ENCODE measurements at places on chromosomes 4 and X.
A peak's percentile ranks its signal among the peaks of the same experiment; 100 is the strongest.

GRCh38 chr4:77159806-77160205, 2.8 kb downstream of the CCNG2 start:
- no peak for DNase-seq

DNA sequence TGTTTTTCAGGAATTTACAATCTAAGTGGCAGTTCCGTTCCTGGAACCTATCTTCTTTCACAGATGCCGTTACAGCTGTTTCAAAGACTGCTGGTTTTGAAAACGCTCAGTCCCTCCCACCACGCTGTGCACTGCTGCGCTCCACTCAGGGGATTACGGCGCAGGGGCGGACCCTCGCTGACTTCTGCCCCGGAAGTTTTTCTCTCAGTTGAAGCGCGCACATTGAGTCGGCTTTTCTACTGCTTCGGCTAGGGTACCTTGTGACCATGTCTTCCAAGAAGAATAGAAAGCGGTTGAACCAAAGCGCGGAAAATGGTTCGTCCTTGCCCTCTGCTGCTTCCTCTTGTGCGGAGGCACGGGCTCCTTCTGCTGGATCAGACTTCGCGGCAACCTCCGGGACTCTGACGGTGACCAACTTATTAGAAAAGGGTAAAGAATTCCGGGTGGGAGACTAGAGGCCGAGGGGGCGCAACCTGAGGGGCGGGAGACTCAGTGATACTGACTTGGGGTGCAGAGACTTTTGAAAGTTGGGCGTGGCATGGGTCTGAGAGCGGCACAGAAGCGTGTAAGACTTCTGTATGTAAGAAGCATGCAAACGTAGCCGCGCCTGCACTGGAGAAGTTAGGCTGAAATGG, 597 bp upstream of the NUDT6 start:
- DNase-seq = peak; percentile 82

- no peak for DNase-seq
Observed at GRCh38 chr4:24144381-24144780, 254.5 kb upstream of the PPARGC1A start.

GRCh38 chrX:119235051-119235511, 1.0 kb upstream of the PGRMC1 start:
- DNase-seq = no peak

DNA sequence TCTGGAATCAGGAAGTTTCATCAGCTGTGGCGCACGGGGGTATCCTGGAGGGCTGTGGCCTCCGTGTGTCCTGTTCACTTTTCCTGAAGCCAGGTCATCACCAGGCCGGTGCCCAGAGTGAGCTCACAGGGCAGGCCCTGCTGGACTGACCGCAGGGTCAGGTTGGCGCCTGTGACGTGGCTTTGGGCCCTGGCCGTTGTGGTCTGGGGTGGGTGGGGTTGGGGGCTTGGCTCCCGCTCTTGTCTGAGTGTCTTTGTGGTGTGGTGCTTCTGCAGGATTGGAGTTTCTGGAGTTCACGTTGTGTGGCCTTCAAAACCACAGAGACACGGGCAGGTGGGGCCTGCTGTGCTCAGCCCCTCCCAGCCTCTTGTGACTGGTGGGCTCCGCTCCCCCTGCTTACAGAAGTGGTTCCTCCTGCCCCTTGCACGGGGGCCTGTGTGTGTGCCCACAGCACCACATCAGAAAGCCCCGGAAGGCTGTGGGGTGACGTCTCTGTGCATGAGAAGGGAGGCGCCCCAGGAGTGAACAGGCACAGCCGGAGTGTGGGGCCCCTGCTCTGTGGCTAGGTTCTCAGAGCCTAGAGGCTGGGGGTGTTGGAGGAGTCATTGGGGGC, 9.5 kb downstream of the RGS12 start:
- no peak for DNase-seq

- no peak for DNase-seq
Observed at GRCh38 chrX:47145395-47146120, 537 bp downstream of the RBM10 start.

- DNase-seq = peak; percentile 22
Observed at GRCh38 chr4:153318696-153319320, 25.7 kb upstream of the MND1 start.

GRCh38 chr4:142544039-142544438, 302.1 kb downstream of the INPP4B start:
- no peak for DNase-seq

GRCh38 chrX:153381684-153382532, 19.2 kb downstream of the PNMA6E start:
- DNase-seq = peak; percentile 68

DNA sequence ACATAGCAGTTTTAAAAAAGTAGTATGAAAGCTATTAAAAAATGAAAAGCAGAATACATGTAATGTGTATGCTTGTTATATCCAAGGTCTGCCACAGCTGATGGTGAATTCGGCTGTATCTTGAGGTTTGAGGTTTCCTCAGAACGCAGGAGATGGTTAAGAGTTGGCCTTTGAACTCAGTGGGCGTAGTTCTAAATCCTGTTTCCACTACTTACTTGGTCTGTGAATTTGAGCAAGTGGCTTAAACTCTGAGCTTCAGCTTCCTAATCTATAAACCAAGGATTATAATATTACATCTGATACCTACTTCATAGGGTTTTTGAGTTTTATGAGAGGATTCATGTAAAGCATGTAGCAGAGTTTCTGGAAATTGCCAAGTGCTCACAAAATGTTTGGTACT, 125.2 kb downstream of the STIM2 start:
- DNase-seq = no peak

GRCh38 chr4:83171436-83172039, 57.0 kb upstream of the PLAC8 start:
- no peak for DNase-seq

DNA sequence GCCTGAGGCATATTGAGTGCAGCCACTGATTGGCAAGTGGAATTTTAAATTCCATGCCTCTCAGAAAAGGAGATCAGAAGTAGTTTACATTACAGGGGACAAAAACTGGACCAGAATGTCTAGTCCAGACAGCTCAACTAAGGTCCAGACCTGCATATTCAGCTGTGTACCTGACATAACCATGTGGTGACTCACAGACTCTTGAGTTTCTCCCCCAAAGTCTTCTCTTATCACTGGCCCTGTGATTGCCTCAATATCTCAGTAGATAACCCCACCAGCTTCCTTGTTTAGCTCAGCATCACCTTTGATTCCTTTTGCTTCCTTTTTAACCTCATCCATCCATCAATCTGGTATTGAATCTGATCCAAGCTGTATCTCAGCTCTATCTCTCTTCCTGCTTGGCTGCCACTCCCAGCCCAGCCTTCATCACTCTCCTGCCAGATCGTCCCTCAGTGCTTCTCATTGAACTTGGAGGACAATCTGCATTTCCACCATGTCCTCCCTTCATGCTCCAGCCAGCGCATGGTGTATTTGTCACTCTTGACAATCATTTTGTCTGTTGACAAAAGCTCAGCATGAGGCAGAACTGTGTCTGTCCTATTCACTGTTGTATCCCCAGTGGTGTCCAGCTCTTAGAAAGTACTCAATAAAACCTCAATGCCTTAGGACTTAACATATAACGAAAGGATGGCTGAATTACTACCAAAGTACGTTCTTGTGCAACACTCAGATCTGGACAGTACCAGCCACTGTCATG, 27.8 kb upstream of the SLC2A9 start:
- no peak for DNase-seq

DNA sequence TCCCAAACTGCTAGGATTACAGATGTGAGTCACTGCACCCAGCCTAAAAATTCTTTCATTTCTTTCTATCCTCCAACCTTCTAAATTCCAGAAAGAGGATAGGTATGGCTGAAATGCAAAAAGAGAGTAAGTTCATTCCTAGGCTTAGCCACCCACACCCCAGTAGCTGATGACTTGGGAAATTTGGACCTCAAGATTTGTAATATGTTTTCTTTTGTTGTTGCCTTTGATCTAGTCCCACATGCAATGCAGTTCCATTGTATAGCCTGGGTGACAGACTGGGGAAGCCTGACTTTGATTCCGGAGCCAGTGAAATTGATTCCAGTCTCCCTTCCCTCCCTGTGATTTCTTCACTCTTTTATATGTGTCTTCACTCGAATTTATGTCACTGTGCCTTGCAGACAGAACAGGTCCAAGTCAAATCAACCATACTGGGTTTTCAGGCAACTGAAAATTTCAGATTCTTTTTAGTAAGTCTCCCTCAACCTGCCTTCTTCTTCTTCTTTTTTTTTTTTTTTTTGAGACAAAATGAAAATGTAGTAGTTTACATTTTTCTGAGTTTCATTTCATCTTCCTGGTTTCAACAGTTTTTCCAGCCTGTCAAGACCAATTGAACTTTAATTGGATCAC, 176.2 kb upstream of the RBPJ start:
- DNase-seq = no peak

DNA sequence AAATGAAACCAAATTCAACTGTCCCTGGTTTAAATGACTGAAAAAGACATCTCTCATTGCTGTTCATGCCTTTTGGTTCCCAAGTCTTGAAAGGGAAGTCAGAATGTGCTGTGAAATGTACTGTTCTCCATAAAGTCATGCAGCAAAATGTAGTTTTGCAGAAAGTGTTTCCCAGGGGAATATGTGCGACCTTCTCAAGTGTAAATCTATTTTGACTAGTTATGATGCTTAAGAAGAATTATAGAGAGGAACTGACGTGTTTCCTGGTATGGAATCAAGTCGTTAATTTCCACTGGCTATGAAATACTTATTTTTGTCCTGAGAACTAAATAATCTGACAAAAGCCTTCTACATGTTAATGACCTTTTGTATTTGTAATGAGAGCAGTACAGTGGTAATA, 223.1 kb downstream of the CLCN4 start:
- DNase-seq = no peak

DNA sequence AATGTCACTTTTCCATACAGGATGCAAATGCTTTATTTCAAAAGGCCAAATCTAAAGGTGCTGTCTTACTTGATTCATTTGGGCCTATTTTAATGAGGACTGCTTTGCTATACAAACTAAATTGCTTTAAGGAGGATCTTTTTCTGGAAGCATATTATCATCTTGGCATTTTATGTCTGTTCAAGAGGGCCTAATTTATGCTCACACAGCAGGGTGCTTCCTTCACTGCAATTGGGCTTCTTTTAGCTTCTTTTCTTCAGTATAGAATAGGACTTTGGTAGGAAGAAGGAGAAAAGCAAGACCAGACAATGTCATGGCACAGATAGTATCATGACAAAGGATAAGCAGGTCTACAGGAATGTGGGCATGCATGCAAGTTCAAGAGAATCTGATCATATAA, 222.4 kb upstream of the ANKRD50 start:
- no peak for DNase-seq

GRCh38 chr4:104022226-104022625, 302.4 kb upstream of the TACR3 start:
- DNase-seq = no peak

GRCh38 chrX:47501226-47502074, 18.4 kb upstream of the ZNF41 start:
- peak; percentile 62 for DNase-seq

GRCh38 chr4:145041378-145041777, 56.6 kb downstream of the ANAPC10 start:
- DNase-seq = peak; percentile 87

DNA sequence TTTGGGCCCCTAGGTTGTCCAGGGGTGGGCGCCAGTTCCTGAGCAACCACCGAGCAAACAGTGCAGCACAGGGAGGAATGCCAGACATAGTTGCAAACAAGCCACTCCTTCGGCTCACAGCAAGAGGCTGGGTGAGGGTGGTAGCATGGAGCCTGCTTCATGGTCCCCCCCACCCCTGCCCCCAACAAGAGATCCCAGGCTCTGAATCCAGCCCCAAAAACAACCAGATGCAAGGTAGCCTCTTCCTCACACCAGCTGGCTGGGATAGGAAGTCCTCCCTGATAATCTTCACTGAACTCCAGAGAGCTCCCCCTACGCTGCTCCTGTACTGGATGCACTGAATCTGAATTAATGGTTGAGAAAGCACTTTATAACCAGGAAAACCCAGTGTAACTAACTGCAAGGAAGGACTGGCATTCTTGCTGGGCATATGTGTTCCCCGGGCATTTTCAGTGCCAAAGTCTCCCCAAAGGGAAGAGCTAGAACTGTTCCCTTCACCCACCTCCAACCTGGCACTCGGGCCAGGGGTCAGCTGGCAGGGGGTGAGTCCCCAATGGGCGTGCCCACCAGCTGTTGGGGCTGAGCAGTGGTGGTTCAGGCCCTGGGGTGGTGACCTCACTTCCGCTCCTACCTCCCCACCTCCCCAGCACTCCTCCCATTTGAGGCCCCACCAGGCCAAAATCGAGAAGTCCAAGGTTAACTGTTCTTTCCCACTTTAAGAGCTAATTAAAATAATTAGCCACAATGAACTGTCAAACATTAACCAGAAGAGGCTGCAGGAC, 1.5 kb downstream of the ELF4 start:
- DNase-seq = peak; percentile 56

GRCh38 chrX:149208307-149208706, 296.8 kb downstream of the IDS start:
- DNase-seq = no peak

GRCh38 chr4:43990963-43991362, 457.6 kb downstream of the KCTD8 start:
- no peak for DNase-seq

GRCh38 chr4:182922501-182923284, 5.5 kb upstream of the DCTD start:
- DNase-seq = no peak

DNA sequence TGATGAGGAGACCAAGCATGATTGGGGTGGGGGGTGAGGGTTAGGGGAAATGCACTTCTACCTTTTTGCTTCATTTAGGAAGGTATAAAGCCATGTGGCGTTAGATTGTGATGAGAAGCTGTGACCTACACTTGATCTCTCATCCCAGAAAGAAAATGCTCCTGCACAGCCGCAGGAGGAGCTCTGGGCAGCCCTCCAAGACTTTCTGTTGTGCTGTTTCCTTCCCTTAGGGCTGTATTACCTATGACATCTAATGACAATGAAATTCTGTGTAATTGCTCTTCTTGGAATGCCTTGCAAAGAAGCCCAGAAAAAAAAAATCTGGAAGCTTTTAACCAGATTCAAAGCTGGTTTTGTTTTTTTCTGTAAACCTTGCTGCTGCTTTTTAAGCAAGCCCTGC, 13.4 kb downstream of the PRPS2 start:
- no peak for DNase-seq

DNA sequence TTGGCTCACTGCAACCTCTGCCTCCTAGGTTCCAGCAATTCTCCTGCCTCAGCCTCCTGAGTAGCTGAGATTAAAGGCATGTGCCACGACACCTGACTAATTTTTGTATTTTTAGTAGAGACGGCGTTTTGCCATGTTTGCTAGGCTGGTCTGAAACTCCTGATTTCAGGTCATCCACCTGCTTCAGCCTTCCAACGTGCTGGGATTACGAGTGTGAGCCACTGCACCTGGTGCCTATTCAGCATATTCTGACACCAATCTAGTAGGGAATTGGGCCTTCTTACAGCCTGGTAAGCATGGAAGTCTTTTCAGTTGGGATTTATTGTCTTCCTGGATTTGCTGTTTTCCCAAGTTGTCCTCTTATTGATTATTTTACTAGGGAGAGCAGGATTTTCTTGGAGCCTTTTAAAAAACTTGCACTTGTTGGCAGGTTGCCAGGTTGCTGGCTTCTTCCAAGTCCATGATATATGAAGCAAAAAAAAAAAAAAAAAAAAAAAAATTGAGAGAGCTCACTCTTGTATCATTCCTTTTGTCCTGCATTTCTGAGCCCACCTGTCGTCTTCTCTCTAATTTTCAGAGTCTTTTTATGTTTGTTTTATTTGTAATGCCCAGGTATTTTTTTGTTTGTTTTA, 43.7 kb downstream of the TMPRSS11E start:
- DNase-seq = peak; percentile 57

Data from RPMI8226 (cell line).